ENCODE measurements at places on chromosomes 7 and 10.

- DNase-seq, result no peak
These were observed 10.6 kb downstream of the PFKFB3 start for GRCh38 chr10:6213257-6213905.

- no peak for DNase-seq
These were observed 68.3 kb upstream of the DNAJB6 start for GRCh38 chr7:157268540-157268939.

- DNase-seq, result no peak
These were observed 130.9 kb upstream of the ANKRD1 start for GRCh38 chr10:91051829-91052228.

GRCh38 chr7:123460616-123461015 is 73.8 kb downstream of the IQUB start:
- no peak for DNase-seq

Data from activated CD8-positive, alpha-beta memory T cell treated with anti-CD3 and anti-CD28 coated beads for 1 hour (primary cell).